ENCODE measurements at places on chromosomes 6 and 20.
A peak's percentile ranks its signal among the peaks of the same experiment; 100 is the strongest.

DNA sequence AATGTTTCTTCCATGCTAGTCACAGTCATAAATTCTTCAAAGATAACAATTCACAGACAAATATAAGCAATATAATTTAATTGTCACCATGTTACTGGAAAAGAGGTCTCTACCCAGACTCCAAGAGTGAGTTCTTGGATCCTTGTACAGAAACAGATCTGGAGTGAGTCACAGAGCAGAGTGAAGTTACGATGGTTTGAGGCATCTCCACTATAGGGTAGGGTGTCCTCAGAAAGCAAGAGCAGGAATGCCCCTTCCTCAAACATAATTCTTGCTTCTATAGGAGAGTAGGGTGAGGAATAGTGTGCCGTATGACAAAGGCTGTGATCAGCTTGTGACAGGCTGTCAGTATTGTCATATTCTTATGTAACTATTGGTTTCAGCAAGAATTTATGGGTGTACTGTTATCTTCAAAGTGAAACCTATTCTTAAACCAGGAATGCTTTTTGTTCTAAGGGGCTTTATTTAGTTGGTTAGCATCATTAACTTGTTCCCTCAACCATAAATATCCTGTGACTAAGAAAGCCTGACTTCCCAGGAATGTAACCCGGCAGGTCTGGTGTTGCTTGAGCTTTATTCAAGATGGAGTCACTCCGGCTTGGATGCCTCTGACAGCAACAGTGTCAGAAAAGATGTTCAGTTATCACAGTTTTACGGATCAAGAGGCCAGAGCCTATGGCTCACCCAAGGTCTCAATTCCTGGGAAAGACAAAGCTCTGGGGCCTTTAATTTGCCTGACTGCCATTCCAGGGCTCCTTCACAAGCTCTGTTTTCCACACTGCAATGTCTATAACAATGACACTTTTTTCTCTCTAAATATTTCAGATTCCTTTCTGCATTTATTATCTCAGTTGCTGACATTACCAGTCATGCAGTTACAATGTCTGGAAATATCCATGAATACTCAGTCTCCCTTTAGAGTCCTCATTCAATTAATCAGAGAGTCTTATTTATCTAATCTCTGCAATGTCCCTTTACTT lies 298.6 kb downstream of the C6orf118 start:
- DNase-seq: no peak

GRCh38 chr20:48262955-48263354 lies 477.7 kb upstream of the SULF2 start:
- DNase-seq: no peak

GRCh38 chr6:18388942-18389341 lies 1.8 kb downstream of the RNF144B start:
- DNase-seq: no peak

- no peak for DNase-seq
These were observed 14.8 kb downstream of the DSTN start for GRCh38 chr20:17584689-17585088.

- no peak for DNase-seq
These were observed 437.4 kb upstream of the JAG1 start for GRCh38 chr20:11111191-11111590.

DNA sequence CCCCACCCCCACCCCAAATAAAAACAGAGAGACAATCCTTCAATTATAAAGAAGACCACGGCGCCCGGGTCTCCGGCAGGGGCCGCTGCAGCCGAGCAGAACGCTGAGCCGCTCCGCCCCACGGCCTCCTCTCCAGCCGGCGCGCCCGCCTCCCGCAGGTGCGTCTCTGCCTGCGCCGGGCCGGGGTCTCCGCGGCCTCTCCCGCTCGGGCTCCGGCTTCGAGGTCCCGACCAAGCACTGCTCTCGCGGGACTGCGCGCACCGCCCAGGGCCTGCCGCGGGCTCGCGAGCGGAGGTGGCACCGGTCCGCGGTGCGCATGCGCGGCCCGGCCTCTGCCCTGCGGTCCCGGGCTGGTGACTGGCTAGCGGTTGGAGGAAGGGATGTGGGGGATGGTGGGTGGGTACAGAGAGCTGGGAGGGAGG lies 241 bp upstream of the SIRT5 start:
- peak; percentile 91 for DNase-seq

DNA sequence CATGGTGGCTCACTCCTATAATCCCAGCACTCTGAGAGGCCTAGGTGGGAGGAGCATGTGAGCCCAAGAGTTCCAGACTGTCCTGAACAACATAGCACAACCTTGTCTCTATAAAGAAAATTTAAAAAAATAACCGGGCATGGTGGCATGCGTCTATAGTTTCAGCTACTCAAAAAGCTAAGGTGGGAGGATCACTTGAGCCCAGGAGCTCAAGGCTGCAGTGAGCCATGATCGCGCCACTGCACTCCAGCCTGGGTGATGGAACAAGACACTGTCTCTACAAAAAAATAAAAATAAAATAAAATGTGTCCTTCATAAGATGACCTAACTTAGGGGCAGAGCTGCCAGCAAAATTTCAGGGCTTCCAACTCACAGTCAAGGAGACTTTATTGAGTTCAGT lies 12.6 kb downstream of the ID4 start:
- DNase-seq: no peak
